Common myeloid progenitor, CD34-positive (primary cell): ENCODE measurements at places on chromosomes 12 and 14.

GRCh38 chr12:81957631-81958030 lies 198.5 kb upstream of the PPFIA2 start:
- DNase-seq, result no peak

DNA sequence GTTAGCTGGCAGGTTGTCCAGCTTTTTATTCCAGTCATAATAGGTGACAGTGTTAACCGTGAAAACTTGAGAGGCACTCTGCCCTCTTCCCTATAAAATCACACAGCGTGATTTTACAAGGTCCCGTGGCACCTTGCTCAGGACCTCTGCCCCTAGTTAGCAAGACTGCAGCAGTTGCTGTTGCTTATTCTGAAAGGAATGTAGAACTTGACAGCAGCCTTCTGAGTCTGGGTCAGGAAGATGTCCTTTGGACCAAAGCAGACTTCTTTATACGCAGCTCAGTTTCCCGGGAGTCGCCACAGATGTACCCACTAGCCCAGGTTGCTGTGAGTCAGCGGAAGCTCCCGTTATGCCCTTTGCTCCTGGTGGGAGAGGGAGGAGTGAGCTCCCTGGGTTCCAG lies 13.2 kb downstream of the PRKAB1 start:
- no peak for DNase-seq

GRCh38 chr14:66240105-66240504 lies 246.1 kb upstream of the CCDC196 start:
- DNase-seq, result no peak

GRCh38 chr14:104935026-104935650 lies 10.5 kb downstream of the PLD4 start:
- DNase-seq, result no peak

GRCh38 chr14:56244138-56244789 lies 126.1 kb downstream of the PELI2 start:
- DNase-seq, result peak; percentile 68

- DNase-seq, result no peak
These were observed 473.8 kb downstream of the RAD51B start for GRCh38 chr14:68293404-68293803.

DNA sequence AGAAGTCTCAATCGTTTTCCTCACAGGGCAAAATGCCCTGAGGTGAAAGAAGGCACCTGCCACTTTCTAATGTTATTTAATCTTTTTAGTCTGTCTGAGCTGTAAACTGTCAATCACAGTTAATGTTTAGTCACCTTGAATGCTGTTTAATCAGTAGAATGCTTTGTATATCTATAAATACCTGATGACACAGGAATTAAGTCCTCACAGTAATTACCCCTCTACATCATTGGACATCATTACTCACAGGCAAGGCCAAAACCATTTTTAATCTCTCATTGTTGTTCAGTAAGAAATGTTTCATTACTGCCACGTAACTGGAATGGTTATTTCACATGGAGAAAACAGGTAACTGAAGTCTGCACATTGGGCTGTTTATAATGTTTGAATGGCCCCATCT lies 178.8 kb downstream of the EXOC5 start:
- no peak for DNase-seq

GRCh38 chr14:76603713-76604112 lies 157.6 kb upstream of the VASH1 start:
- DNase-seq, result no peak

- no peak for DNase-seq
These were observed 253.4 kb downstream of the C12orf50 start for GRCh38 chr12:87775784-87776183.

GRCh38 chr14:53947452-53948204 lies 9.0 kb downstream of the BMP4 start:
- no peak for DNase-seq

DNA sequence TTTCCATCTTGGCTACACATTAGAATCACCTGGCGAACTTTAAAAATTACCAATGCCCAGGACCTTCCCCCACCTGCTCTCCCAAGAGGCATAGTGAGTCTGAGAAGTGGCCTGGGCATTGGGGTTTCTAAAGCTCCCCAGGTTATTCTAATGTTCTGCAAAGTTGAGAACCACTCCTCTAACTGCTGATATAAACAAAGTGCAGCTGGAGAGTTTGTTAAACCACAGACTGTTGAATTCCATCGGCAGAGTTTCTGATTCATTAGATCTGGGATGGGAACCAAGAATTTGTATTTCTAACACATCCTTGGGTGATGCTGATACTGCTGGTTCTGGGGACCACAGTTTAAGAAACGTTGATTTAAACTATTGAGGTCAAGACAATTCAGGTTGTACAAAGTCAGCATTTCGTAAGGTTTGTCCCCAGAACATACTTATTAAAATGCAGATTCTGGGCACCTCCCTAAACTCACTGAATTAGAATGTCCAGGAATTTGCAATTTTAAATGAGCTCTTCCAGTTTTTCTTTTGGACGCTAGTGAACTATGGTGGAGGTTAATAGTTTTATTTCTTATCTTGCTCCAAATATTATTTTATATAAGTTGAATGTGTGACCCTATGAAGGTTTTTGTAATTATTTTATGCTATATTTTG lies 309.1 kb downstream of the NRXN3 start:
- DNase-seq, result no peak

DNA sequence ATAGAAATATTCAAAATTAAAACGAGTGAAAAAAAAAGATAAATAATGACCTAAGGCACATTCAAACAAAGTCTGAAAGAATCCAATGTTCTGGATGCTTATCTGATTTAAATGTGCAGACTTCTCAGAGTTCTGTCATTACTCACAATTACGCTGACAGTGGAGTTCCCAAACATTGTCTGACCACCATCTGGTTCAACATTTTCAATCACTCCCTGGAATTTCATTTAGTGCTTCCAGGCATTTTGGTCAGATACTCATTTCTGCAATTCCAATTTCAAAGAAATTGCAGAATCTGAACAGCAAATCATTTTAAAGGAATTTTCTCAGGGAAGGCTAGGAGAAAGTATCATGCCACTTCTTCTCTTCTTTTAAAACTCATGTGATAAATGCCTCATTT lies 398.2 kb upstream of the PDE3A start:
- no peak for DNase-seq

GRCh38 chr12:22169376-22169775 lies 123.4 kb downstream of the CMAS start:
- DNase-seq, result no peak

DNA sequence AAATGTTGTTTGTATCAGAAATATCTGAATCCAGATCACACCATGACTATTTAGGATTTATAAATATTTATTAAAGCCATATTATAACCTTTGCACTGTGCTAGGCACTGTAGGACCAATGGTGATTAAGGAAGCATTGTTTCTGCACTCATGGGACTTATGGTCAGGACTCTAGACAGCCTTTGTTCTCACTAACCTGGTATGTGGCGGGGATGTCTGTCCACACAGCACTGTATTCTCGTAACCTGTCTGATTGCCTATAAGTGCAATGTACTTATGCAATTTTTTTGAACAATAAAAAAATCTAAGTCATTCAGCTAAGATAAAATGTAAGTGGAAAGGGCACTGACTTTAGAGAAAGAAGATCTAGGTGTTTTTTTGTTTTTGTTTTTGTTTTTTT lies 6.7 kb upstream of the SSPN start:
- no peak for DNase-seq

GRCh38 chr12:1907652-1908611 lies 10.5 kb downstream of the CACNA2D4 start:
- DNase-seq, result peak; percentile 43

DNA sequence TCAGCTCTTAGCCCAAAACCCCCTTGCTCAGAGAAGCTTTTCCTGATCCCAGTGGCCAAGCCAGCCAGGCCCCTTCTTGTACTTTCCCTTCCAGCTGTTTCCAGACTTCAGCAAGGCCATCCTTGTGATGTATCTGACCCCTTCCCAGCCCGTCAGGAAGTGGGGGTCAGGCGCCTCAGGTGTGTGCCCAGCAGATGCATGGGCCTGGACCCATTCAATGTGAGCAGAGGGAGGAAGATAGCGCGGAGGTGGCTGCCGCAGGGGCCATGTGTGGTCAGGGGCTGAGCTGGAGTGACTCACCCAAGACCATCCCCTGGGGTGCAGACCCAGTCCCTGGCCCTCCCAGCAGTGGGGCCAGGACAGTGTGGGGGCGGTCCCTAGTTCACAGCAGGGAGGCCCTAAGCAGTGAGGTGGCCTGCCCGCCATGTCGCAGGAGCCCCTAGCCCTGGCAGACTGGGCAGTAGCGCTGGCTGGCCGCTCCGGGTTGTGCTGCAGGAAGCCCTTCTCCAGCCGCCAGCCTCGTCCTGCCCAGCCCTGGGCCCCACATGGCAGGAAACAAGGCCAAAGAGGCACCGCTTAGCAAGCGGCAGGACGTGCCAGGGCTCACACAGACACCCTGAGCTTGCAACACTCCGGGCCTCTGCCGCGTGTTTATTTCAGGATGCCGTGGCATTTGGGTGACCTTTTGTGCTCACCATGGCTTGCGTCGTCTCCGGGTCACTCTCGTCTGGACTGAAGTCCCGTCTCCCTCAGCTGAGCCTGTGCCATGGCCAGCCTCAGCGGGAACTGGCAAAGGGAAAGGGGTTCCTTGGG lies 12.0 kb downstream of the ADSS1 start:
- DNase-seq, result no peak

- no peak for DNase-seq
These were observed 1552.1 kb downstream of the AACS start for GRCh38 chr12:126617312-126617711.

GRCh38 chr12:55830601-55831446 lies 1.4 kb upstream of the DNAJC14 start:
- peak; percentile 87 for DNase-seq

DNA sequence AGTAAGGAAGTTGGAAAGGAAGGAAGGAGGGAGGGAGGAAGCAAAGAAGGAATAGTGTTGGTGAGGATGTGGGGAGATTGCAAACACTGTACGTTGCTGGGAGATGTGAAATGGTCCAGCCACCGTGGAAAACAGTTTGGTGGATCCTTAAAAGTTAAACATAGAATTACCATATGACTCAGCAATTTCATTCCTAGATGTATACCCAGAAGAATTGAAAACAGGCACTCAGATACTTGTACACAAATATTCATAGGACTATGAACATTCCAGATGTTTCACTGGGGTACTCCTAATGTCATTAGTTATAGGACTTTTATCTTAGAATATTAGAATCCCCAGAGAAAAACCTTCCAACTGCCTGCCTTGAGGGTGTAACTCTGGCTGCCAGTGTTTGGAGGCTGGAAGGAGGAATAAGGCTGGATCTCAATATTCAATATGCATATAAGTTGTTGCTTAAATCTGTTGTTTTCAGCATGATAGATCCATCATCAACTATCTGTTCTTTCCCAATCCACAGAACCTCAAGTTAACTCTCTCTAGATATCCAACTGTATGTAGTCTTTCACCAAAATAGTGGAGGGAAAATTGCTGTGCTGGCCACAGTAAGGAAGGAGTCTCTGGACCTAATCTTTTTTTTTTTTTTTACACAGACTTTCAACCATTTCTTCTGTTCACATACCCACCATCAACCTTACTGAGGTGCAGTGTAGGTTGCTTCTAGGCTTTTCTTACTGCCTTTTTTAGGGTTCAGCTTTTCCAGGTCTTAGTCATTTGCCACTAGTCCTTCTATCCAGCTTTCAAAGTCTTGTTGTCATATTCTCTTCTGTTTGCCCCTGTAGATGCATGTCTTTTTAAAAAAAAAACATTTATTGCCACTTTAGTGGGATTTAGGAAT lies 94.5 kb downstream of the DNAI7 start:
- no peak for DNase-seq

DNA sequence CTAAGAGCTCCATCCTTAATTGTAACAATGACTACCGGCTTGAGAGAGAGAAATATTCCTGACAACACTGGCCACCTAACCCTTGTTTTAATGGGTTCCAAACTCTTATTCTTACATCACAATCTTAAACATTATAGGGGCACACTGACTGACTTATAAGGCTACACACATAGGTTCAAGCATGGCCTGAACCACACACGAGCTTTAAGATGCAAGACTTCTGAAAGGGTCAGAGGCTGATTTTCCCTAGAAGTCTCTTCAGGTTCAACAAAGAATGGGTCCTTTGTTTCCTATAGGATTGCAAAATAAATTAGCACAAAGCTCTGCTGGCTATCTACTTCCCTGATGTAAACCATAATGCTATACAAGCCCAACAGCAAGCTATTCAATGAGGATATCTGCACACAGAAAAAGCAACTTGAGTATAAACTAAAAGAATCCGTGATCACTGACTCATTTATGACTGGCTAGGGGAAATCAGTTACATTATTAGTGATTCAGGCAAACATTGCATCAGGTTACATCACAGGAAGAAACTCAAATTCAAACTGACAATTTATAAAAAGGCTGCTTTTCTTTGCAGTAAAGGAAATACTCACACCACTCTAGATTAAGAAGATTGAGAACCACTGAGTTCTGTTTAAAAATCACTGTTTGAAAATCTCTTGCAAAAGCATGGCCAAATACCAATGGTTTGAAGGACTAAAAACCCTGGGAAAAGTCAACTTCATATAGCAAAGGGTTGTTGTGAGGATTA lies 8.5 kb downstream of the BTG1 start:
- no peak for DNase-seq

DNA sequence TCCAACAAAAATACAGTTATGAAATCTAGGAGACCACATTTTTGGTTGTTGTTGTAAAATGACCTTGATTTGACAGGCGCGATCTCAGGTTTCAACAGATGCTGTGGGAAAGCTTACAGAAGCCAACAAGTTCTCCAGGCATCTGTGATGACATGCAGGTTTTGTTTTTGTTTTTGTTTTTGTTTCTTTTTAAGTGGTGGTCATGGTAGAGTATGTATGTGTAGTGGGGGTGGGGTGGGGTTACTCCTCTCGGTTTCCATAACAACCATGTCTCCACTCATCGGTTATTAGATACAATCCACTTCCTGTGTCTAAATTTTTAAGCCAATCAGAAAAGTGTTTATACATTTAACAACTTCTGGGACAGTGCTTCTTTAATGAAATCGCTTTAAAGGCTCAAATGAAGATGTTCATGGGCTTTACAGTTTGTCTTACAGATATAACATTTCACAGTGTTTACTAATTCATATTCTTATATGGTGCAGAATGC lies 199.9 kb upstream of the FOXN3 start:
- DNase-seq, result peak; percentile 71

DNA sequence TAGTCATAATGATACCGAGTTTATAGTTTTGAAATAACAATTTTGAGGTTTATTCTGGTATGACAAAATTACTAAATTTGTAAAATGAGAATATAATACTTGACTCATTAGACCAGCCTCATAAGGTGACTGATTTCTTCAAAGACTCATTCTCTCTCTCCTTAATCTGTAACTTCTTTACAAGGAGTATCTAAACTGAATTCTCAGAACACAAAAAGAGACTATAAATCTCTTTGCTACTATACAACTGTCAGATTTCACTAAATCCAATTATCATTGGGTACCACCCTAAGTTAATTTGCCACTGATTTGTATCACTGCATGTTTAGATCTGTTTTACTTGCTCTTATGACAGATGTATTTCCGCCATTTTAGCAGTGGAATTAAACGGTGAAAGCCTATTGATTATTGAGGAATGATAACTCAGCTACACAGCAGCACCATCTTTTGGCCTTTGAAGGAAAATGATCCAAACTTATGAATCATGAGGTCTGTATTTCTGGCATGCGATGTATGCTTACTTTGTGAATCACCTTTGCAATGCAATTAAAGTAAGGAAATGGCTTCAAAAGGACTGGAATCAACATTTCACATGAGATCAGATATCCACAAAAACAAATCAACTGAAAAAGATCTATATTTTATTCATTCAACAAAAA lies 161.2 kb downstream of the RERGL start:
- no peak for DNase-seq
